ENCODE measurements at places on chromosomes 3 and 15.

DNA sequence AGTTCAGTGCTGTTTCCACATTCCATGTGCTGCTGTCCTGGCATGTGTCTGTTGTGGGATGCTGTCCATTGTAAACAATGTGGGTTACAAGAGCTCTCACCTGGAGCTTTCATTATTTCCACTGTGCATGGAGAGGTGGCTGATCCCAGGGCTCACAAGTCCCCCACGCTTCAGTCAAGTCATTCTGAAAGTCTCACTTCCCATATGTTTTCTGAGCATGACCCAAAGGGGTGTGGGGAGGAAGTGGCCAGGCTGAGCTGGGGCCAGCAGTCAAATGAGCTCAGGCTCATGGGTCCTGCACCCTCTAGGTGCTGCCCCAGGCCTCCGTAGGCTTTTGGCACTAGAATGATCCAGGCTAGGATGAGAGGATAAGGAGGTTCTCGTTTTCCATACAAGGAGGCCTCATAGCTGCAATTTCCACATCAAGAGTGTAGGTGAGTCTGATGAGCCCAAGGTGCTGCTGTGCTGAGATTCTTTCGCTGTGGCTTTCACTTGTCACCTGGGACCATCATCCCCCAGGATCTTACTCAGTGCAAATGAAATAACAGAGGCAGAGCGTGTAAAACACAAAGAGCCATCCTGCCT lies 22.0 kb downstream of the STARD5 start:
- no peak overlapping the region for H3K27ac ChIP-seq
- no peak overlapping the region for H3K4me3 ChIP-seq
- peaks cover 22% of the 10 kb centered on the region for H3K4me1 ChIP-seq

DNA sequence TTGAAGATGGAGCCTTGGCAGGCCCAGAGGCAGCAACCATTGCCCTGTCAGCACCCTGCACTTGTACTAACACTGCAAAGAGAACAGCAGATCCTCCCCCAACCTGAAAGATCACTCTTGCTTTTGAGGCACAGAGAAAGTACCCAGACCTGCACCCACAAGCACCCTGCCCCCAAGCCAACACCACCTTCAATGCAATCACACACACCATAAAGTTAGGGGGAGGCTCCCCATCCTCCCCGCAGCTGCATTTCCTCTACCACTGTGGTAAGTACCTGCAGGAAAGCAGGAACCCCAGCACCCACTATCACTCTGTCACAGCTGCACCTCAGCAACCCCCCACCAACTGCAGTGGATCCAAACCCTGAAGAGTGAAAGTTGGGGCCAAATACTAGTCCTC lies 12.0 kb downstream of the OR5K3 start:
- no peaks in the 10 kb centered on the region for H3K27me3 ChIP-seq
- H3K4me3 ChIP-seq: no peak overlapping the region
- H3K36me3 ChIP-seq: no peaks in the 10 kb centered on the region
- DNase-seq: no peak
- H3K4me1 ChIP-seq: no peaks in the 10 kb centered on the region

GRCh38 chr15:76575274-76575673 lies 238.7 kb downstream of the ISL2 start:
- H3K27me3 ChIP-seq: no peaks in the 10 kb centered on the region
- H3K4me3 ChIP-seq: no peak overlapping the region
- H3K27ac ChIP-seq: no peak overlapping the region
- H3K36me3 ChIP-seq: no peaks in the 10 kb centered on the region

GRCh38 chr3:111321786-111322185 lies 220.2 kb upstream of the CD96 start:
- no peak overlapping the region for H3K27ac ChIP-seq
- no peak for DNase-seq
- no peak overlapping the region for H3K4me3 ChIP-seq
- no peaks in the 10 kb centered on the region for H3K36me3 ChIP-seq

GRCh38 chr15:92521624-92522008 lies 127.9 kb downstream of the ST8SIA2 start:
- H3K36me3 ChIP-seq: no peaks in the 10 kb centered on the region
- peaks cover 5% of the 10 kb centered on the region for H3K4me1 ChIP-seq
- peak; percentile 41 for DNase-seq
- H3K27me3 ChIP-seq: no peaks in the 10 kb centered on the region

- no peaks in the 10 kb centered on the region for H3K27me3 ChIP-seq
- no peak overlapping the region for H3K27ac ChIP-seq
- DNase-seq: no peak
- H3K36me3 ChIP-seq: no peaks in the 10 kb centered on the region
Measured at GRCh38 chr3:66322436-66322835, 101.6 kb downstream of the SLC25A26 start.

- H3K4me3 ChIP-seq: no peak overlapping the region
- H3K4me1 ChIP-seq: no peaks in the 10 kb centered on the region
- no peak for DNase-seq
- H3K36me3 ChIP-seq: peaks cover 47% of the 10 kb centered on the region
- no peaks in the 10 kb centered on the region for H3K27me3 ChIP-seq
Measured at GRCh38 chr3:179681492-179682263, 28.8 kb downstream of the USP13 start.

DNA sequence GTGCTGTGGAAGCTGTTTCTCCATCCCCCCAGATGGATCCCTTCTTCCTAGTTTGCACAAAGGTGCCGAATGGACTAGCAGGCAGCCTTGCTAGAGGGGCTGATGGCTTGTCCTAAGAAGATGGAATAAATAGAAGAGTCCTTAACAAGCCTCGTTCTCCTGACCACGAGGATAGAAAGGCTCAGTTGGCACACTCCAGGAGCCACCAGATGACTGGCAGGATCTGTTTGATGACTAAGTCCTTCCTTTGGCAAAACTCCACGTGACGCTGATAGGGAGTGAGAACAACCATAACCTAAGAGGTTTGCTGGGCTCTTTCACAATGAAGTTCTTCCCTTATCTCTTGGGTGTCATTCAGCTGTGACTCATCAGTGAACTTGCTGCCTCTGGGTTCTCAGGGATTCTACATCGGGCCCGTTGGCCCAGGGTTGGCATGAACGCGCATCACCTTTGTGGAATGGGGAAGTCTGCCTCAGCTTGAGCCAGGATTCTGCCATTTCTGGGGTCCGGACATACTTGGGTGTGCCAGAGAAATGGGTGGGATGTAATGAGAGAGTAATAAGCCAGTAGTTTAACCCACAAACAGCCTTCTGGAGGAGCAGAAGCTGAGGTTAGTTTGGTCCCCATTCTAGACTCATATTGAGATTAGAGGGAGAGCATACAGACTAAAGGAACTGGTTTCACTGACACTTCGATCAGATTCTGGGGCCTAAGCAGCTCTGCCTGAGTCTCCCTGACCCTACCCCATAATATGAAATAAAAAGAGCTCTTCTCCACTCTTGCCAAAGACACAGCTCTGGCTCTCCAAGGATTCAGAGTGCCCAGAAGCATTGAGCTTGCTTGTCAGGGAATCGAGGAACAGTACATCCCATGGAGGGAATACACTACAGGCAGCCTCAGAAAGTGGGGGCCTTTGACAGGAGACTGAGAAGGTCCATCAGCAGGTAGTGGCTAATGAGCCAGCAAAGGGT lies 2.0 kb upstream of the MELTF start:
- H3K4me1 ChIP-seq: no peaks in the 10 kb centered on the region
- H3K27me3 ChIP-seq: peaks cover 13% of the 10 kb centered on the region
- no peak overlapping the region for H3K4me3 ChIP-seq
- no peaks in the 10 kb centered on the region for H3K36me3 ChIP-seq
- no peak overlapping the region for H3K27ac ChIP-seq

GRCh38 chr3:65619451-65619881 lies 419.3 kb downstream of the MAGI1 start:
- no peak overlapping the region for H3K4me3 ChIP-seq
- H3K27ac ChIP-seq: no peak overlapping the region
- no peaks in the 10 kb centered on the region for H3K36me3 ChIP-seq
- no peak for DNase-seq

- no peak overlapping the region for H3K4me3 ChIP-seq
- DNase-seq: no peak
- H3K36me3 ChIP-seq: peaks cover 33% of the 10 kb centered on the region
- H3K27me3 ChIP-seq: no peaks in the 10 kb centered on the region
- no peak overlapping the region for H3K27ac ChIP-seq
Measured at GRCh38 chr3:134563601-134564000, 77.7 kb downstream of the CEP63 start.

DNA sequence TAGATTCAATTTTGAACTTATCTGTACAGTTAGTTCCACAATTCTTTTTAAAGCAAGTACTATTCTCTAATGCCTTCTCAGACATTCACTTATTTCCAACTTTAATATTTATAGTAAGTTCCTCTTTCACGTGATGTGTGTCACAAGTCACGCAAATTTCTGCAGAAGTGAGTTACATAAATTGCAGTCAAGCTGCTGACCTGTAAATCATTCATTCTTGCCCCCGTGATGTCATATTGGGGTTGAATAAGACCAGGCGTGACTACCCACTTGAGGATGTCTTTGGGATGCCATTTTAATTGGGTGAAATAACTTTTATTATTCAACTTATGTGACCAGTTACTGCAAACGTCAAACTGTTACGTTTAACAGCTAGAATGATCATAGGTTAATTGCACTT lies 15.1 kb downstream of the PPARG start:
- H3K36me3 ChIP-seq: no peaks in the 10 kb centered on the region
- DNase-seq: no peak
- H3K4me3 ChIP-seq: no peak overlapping the region
- no peaks in the 10 kb centered on the region for H3K27me3 ChIP-seq
- no peak overlapping the region for H3K27ac ChIP-seq

GRCh38 chr3:6994081-6994668 lies 133.3 kb downstream of the GRM7 start:
- no peaks in the 10 kb centered on the region for H3K27me3 ChIP-seq
- no peak overlapping the region for H3K27ac ChIP-seq
- DNase-seq: no peak
- H3K36me3 ChIP-seq: no peaks in the 10 kb centered on the region

DNA sequence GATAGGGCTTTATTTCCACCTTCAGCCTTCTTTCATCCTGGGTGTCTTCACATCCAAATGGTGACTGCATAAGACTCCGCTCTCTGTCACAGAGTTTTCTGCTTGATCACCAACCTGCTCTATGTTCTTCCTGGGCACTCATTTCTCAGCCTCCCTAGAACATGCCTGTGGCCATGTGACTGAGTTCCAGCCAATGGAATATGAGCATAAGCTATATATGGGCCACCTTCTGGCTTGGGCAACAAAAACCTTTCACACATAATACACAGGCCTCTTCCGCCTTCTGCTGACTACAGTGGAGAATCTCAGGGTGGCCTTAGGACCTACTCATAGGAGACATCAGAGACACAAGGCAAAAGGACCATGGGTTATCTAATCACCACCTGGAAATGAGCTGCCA lies 51.2 kb upstream of the MED12L start:
- no peaks in the 10 kb centered on the region for H3K36me3 ChIP-seq
- no peak overlapping the region for H3K27ac ChIP-seq
- no peak for DNase-seq
- no peak overlapping the region for H3K4me3 ChIP-seq

- DNase-seq: no peak
- H3K4me3 ChIP-seq: no peak overlapping the region
- H3K4me1 ChIP-seq: no peaks in the 10 kb centered on the region
- H3K27me3 ChIP-seq: no peaks in the 10 kb centered on the region
- H3K27ac ChIP-seq: no peak overlapping the region
Measured at GRCh38 chr15:64110950-64111678, 15.3 kb downstream of the SNX1 start.

- no peaks in the 10 kb centered on the region for H3K36me3 ChIP-seq
- DNase-seq: no peak
Measured at GRCh38 chr15:40255033-40255432, 16.2 kb downstream of the PAK6 start.

GRCh38 chr15:95087253-95087609 lies 855.9 kb downstream of the MCTP2 start:
- no peak overlapping the region for H3K4me3 ChIP-seq
- no peak overlapping the region for H3K27ac ChIP-seq
- DNase-seq: no peak
- H3K4me1 ChIP-seq: no peaks in the 10 kb centered on the region
- no peaks in the 10 kb centered on the region for H3K36me3 ChIP-seq

DNA sequence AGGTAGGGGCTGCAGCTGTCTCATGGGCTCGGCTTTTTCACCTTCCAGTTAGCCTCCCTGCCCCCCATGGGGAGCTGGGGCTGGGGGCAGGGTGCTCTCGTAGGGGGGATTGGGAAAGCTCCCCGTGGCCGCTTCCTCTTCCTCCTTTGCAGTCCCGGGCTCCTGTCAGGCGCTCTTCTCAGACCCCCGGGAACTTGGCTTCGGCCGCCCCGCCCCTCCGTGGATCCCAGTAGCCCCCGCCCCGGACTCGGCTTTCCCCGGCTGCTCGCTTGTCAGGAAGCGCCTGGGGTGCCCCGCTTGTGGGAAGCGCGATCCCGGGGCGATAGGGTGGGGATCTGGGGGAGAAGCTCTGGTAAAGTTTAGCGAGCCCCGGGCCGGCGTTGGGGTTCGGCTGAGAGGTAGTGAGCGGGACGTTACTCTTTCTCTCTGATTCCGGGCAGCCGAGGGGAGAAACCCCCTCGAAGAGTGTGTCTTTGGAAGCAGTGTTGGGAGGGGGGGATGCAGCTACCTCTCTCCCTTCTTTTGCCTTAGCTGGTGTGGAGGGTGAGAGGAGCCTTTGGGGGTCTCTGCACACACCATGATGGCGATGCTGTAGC lies 611 bp downstream of the PIAS1 start:
- DNase-seq: peak; percentile 76
- H3K27me3 ChIP-seq: no peaks in the 10 kb centered on the region
- H3K4me1 ChIP-seq: peaks cover 6% of the 10 kb centered on the region

DNA sequence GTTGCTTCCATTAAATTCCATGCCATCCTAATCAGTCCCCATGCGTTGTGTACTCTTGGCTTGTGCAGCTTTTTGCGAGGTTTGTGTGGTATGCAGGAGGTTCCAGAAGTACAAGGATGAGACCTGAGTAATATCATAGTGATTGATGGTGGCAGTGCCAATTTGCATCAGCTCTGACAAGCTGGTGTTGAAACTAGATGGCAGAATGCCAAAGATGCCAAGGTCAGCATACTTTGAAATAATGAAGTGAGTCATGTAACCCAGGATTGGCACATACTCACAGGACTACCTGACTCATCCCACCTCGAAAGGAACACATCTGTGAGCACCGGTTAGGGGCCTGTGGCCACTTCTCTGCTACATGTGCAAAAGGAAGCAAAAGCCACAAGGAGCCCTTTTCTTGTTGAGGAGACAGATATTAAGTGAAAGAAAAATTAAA lies 14.3 kb downstream of the KAT2B start:
- no peaks in the 10 kb centered on the region for H3K27me3 ChIP-seq
- no peak overlapping the region for H3K27ac ChIP-seq
- H3K4me3 ChIP-seq: no peak overlapping the region
- no peaks in the 10 kb centered on the region for H3K36me3 ChIP-seq
- peaks cover 2% of the 10 kb centered on the region for H3K4me1 ChIP-seq
- no peak for DNase-seq
